ENCODE measurements at places on chromosomes 2 and 18.
A peak's percentile ranks its signal among the peaks of the same experiment; 100 is the strongest.

GRCh38 chr18:79197531-79197930, 128.3 kb downstream of the ATP9B start:
- DNase-seq, result no peak

GRCh38 chr2:220756653-220757052, 815.5 kb downstream of the EPHA4 start:
- DNase-seq, result no peak

GRCh38 chr2:225837328-225837727, 437.8 kb downstream of the NYAP2 start:
- DNase-seq, result no peak

DNA sequence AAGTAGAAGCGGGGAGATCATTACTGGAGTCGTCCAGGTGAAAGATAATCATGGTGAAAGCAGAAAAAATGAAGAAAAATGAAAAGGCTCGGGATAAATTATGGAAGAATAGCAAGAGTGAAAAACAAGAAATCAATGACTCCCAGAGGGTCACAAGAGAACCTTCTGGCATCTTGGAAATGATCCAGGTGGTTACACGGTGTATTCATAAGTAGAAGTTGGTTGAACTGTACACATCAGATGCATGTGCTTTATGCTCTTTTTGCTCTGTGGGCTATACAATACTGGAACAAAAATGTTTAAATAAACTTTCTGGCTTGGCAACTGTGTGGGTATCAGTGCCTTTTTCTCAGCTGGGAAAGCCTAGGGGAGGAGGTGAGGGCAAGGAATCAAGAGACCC, 348.9 kb downstream of the RND3 start:
- no peak for DNase-seq

- no peak for DNase-seq
These were observed 21.5 kb downstream of the SLC4A5 start for GRCh38 chr2:74321737-74322136.

GRCh38 chr2:40915651-40916050, 463.8 kb upstream of the SLC8A1 start:
- DNase-seq, result no peak

GRCh38 chr18:10035281-10035991, 121.6 kb downstream of the VAPA start:
- DNase-seq, result no peak

DNA sequence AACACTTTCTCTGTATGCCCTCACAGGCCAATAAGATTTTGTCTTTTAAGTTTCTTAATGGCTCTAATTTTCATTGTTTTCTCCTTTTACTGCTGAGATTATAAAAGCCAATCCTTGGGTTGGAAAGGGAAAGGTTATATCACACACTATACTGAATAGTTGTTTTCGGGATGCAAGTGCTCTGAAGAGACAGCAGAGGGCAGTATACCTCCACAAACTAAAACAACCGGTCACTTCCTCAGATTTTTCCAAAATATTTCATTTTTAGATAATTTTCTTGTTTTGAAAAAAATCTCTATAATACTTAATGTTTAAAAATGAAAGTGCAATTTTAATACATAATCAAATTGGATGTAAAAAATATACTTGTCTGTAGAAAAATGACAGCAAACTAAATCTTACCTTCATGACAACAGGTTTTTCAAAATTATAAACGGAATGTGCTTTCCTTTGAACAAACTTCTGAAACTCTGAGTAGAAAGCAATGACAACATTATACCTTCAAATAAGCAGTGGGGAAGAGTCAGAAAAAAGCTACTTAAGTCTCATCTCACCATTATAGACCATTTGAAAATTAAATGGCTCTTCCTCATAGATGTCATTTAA, 82.7 kb downstream of the ORC4 start:
- DNase-seq, result no peak

- DNase-seq, result no peak
These were observed 164.1 kb downstream of the TMEM247 start for GRCh38 chr2:46643493-46643892.

DNA sequence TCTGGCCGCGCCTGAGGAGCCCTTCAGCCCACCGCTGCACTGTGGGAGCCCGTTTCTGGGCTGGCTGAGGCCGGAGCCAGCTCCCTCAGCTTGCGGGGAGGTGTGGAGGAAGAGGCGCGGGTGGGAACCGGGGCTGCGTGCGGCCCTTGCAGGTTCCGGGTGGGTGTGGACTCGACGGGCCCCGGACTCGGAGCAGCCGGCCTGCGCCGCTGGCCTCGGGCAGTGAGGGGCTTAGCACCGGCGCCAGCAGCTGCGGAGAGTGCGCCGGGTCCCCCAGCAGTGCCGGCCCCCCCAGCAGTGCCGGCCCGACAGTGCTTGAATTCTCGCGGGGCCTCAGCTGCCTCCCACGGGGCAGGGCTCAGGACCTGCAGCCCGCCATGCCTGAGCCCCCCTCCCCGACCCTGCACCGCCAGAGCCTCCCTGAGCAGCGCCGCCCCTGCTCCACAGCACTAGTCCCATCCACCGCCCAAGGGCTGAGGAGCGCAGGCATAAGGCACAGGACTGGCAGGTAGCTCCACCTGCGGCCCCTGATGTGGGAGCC, 534.2 kb downstream of the ZNF804A start:
- DNase-seq, result no peak

DNA sequence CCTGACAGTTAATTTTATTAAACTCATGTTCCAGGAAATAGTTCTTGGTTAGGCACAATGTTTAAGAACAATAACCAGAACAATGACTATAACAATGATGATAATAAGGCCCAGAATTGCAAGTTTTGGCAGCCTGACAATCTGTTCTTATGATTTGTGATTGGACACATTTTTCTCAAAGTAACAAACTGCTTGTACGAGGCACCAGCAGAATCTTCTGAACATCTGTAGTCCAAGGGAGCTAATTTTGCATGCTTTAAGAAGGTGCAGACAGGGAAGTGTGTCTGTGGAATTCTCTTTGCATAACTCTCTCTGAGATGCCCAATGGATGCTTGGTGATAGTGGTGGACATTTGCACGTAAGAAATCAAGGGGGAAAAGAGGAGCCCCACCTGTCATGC, 709.3 kb downstream of the SLC4A3 start:
- no peak for DNase-seq

DNA sequence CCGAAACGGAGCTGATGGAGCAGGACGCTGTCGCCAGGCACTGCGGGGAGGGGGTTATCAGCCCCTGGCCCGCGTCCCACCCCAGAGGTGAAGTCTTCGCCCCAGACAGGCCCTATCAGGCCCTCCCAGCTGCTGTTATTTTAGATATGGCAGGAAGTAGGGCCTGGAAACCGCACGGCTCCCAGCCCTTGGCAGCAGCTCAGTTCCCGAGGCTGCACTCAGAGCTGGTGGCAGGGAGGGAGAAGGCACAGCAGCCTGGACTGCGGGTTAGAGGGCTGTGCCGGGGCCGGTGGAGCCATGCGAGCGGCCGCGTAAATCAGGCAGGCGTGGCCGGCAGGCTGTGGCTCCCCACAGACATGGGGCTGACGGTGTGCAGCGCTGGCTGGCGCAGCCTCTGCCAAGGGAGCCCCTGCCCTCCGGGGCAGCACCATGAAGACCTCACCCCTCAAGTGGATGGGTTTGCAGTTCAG, 111.4 kb downstream of the NFATC1 start:
- no peak for DNase-seq

- DNase-seq, result no peak
These were observed 247.7 kb downstream of the GLI2 start for GRCh38 chr2:120983344-120983743.

GRCh38 chr2:28463893-28464292, 32.0 kb upstream of the PLB1 start:
- no peak for DNase-seq

- DNase-seq, result no peak
These were observed 689.9 kb downstream of the DSC3 start for GRCh38 chr18:30352551-30353168.

DNA sequence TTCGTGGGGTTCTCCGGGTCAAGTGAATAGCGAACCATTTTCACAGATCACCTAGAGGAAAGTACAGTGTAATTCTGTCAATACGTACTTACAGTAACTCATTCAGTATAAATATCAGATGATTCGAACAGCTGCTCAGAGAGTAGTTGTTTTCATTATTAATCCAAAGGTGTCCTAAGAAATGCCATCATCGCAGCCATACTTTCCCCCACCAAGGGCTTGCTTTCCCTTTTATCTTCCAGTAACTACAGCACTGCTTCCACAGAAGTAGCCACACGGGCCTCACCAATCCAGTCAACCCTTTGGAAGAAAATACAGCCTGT, 4.5 kb upstream of the C18orf32 start:
- DNase-seq, result no peak

DNA sequence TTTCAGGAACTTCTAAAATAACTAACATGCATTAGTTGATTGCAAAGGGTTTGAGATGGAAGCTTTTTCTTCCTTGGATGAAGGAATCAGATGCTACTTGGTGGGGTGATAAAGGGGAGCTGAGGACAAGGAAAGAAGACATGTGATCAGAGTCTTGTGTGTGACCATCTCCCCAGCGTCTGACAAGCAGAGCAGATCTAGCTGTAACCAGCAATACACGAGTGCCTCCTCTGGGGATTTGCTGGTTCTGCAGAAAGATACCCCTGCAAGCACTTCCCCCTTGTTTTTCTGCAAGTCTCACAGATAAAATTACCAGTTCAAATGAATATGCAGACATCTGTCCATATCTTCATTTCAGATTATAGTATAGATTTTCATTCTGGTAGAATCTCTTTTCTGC, 2.7 kb downstream of the CDH7 start:
- DNase-seq, result no peak

DNA sequence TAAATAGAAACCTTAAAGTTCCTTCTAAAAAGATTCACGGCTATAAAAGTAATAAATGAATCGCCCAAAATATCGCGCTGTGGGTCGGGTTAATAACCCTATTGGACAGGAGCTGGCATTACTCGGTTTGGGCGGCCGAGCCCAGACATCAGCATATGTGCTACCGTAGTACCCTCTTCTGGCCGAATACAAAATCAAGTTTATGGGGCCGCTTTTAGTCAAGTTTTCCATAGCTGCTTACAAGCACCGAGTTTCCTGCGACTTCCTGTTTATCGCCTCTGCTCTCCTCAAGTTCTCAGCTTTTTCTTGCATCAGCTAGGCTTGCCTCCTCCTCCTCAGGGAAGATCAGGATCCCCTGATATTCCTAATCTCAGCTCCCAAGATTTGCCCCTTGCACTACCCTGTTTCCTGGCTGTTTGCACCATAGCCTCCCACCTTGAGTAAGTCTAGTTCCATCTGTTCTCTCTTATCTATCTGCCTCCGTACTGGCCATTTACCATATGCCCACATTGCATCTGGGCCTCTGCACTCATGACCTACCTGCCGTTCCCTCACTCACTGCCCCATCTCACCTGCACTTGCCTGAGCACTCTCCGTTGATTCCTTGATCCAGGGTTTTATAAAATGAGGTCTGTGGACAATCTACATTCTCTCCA, 56.1 kb downstream of the SLC35F5 start:
- DNase-seq, result peak; percentile 15

DNA sequence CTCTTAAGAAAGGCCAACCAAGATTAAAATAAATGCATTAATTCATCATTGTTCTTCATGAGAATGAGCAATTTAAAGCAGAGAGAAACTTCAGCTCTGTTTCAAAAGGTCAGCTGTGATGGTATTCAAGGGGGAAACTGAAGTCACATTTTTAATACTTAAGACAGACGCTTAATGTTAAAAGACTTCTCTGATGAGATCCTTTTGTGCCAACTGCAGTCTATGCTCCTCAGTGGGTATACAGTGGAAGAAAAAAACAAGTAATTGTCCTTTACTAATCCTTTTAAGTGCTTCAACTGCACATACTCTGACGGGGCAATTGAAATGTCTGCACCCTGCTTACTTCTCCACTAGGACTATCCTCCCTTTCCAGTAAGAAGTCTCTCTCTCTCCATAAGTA, 309.7 kb downstream of the GULP1 start:
- no peak for DNase-seq

DNA sequence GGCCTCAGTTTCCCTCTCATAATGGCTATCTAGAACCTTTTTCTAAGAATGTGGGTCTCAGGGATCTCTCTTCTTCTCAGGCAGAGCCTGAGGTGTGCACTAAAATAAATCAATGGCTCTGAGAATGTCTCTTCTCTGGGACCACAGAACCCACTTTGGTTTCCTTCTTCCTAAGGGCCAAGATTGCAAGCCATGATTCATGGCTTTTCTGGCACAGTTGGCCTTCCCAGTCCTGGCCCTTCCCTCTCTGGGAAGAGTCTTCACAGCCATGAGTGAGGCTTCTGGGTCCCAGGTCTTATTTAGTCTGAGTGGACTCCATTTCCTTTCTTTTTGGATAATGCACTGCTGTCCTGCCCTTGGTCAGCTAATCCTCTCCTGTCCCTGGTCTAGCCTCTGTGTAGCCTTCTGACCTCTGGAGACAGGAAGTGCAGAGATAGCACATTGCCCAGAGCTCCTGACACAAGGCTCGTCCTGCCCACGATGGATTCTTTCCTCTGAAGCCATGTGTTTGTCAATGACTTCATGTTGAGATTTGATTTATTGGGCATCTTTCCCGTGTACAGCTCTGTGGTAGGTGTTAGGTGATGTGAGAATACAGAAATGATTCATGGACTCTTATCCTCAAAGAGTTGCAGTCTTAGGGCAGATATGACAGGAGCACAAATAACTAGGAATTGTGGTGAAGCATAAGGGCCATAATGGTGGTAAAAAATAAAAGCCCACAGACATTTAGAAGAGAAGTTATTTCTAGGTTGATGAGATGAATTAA, 245.0 kb downstream of the CLIP4 start:
- DNase-seq, result no peak

DNA sequence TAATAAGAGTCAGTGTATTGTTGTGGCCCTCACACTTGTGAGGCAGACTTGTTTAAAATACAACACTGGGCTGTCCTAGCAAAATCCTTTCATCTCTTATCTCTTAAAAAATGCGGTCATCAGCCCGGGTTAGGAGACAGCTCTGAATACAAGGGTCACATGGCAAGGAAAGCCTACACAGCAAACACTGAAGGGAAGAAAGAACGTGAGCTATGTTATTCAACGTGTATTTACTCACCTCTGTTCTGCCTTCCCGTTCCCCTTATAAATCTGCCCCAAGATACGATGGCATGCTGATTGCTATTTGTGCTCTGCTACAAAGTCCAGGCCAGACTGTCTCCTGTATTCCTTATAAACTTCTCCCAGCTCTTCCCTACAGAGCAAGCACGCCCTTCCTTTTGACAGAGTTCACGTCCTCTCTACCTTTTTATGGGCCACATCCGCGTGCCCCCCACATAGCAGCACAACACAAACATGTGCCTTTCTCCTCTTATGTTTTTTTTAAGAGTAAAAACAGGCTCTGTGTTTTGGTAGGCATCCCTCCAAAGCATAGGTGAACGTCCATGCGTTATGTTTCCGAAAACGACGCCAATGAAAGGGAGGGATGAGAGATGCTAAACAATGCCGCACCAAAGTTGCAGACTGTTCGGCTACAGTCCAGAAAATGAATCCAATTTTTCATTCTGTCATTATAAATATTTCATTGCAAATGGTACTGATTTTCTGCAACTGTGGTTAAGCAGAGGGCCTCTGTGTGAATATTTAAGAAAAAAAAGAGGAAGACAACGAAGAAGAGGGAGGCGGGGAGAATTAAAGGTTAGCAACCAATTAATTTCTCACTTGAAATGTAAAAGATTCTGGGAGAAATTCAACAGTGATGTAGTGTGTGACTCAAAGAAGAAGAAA, 274.7 kb downstream of the ZNF521 start:
- DNase-seq, result no peak

GRCh38 chr2:53802617-53803151, 15.8 kb downstream of the ERLEC1 start:
- DNase-seq, result no peak

Measured in stimulated activated CD4-positive, alpha-beta T cell treated with anti-CD3 and anti-CD28 coated beads, Interleukin-12 subunit alpha, Interleukin-12 subunit beta, amount 100 ng/mL, for 24 hours (primary cell).